ENCODE measurements at places on chromosomes 12 and 14.

DNA sequence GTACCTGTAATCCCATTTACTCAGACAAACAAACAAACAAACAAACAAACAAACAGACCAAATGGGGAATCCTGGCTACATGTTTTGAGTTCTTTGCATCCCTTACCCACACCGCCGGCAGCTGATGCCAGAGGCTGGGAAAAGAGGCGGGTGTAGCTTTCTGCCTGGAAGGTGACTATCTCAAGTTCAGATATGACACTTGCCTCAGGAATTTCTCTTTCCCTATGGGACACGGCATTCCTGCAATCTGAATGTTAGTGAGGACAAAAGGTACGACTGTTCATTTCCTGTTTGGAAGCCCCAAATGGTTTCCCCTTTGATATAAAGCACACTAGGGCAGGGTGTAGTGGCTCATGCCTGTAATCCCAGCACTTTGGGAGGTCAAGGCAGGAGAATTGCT is 2.9 kb downstream of the MYL2 start:
- no peak for DNase-seq

DNA sequence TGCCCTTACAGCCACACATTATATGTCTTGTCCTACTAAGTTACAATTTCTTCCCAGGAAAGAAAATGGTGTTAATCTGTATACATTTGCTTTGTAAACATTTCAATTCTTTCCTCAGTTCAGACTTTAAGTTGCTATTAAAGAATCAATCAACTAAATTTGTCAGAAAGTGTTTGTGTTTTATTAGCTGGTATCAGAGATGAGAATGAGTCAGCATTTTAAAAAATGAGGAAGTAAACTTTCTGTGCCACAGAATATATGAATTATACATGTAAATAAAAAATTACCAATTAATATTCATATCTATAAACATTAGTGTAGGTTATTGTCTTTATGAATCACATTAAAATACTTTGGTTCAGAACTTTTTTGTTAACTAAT is 82.0 kb downstream of the LMO3 start:
- DNase-seq = no peak

- DNase-seq = no peak
These were observed 181.4 kb upstream of the BMP4 start for GRCh38 chr14:54138024-54138353.

DNA sequence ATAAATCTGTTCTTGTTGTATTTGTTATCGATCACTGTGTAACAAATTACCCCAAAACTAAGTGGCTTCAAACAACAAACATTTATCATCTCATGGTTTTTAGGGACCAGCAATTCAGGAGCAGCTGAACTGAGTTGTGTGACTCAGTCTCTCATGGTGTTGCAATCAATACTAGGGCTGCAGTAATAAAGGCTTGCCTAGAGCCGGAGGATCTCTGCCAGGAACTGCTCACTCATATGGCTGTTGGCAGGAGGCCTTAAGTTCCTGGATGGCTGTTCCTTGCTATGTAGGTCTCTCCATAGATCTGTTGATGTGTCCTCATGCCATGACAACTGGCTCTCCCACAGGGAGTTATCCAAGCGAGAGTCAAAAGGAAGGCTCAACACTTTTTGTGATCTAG is 3.8 kb upstream of the PSMC6 start:
- no peak for DNase-seq

DNA sequence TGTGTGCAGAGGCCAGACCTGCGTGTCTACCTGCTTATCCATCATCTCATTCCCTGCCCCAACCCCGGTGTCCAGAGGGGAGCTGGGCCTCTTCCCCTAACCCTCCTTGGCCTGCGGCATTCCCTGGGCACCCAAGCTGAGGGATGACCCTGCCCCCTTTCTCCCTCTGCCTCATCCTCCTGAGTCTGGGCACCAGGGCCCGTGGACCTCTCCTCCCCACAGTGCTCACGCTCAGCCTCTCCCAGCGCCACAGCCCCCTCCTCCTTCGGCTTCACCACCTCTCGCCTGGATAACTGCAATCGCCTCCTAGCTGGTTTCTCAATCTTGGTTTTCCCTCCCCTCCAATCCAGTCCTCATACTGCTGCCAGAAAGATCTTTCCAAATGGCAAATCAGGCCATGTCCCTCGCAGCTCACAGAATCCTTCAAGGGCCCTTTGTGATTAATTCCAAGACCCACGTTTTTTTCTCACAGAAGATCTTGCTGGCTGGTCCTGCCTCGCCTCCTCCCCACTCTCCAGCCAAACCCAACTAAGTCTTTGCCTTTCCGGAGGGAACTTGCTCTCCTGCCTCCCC is 16.2 kb downstream of the IRF2BPL start:
- DNase-seq = no peak

DNA sequence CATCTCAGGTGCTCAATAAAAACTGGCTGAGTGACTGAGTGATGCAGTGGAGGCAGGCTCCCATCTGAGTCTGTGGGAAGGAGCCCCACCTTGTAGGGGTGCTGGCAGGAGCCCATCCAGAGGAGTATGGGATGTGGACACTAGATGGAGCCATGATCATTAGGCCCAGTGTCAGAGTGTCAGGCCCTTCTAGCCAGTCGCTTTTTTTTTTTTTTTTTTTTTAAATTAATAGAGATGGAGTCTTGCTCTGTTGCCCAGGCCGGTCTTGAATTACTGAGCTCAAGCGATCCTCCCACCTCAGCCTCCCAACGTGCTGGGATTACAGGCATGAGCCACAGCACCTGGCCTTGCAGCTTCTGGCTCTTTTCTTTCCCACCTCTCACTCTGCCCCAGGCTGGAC is 11.5 kb downstream of the RITA1 start:
- DNase-seq = peak; percentile 76

DNA sequence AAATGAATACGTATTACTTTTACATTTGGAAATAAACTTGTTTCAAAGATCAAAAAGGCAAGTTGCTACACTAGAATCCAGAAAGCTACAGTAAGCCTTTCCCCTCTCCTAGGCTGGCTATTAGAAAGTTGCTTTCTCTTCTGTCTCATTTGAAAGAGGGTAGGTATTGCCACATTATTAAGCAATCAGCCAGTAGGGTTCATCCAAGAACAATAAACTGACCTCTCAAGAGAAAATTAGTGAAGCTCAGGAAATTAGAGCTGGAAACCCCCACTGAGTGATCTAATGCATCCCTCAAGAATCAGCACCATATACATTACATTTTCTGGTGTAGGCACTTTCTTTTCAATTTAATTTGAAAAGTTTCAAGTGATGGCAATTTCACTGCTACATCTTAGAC is 4.5 kb upstream of the TMEM233 start:
- DNase-seq = no peak

DNA sequence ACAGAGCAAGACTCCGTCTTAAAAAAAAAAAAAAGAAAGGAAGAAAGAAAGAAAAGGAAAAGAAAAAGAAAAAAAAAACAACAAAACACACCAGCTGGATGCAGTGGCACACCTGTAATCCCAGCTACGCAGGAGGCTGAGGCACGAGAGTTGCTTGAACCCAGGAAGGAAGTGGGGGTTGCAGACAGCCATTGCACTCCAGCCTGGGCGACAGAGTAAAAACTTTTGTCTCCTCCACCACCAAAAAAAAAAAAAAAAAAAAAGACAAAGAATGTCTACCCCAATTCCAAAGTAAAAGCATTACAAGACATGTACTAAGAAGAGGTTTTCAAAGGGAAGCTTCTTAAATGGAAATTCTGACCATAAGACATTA is 53.4 kb downstream of the HNRNPC start:
- no peak for DNase-seq

DNA sequence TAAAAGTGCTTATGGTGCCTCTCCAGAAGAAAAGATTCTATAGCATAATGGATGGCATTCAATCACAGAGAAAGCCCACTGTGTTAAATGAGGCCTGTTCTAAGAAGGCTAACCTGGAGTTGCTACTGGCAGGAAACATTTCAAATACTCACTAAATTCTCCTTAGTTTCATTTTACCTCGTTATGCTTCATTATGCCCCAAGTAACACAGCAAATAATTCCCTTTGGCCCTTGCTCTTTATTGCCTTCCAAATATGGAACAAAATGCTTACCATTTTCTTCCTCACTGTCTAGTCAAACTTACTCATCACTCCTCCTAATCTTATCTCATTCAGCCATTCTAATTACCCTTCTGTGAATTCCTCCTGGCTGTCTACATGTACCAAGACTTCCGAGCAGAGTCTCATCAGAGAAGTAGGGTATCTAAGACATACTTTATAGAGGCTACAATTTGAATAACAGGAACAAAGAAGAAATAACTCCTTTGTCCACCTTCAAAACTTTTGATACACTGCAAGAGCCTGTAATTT is 292.1 kb upstream of the CLEC14A start:
- DNase-seq = no peak

GRCh38 chr14:68284834-68285233 is 465.3 kb downstream of the RAD51B start:
- no peak for DNase-seq

DNA sequence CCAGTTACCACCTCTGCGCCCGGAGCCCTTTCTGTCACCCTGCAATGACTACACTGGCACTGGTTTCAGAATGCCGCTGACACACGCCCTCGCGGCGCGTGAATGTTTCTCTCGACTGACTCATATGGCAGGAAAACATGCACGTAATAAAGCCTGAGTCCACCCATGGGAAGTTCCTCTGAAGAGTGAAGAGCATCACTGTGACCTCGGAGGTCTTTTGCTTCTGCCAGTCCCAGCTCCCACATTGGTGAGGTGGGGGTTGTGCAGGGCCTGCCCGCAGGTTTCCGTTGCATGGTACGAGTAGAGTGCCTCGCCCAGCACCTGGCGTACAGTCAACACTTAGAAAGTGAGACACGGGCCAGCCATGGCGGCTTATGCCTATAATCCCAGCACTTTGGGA is 11.1 kb upstream of the SLC6A12 start:
- no peak for DNase-seq

- DNase-seq = peak; percentile 73
These were observed 59.8 kb upstream of the C12orf71 start for GRCh38 chr12:27142101-27142721.

DNA sequence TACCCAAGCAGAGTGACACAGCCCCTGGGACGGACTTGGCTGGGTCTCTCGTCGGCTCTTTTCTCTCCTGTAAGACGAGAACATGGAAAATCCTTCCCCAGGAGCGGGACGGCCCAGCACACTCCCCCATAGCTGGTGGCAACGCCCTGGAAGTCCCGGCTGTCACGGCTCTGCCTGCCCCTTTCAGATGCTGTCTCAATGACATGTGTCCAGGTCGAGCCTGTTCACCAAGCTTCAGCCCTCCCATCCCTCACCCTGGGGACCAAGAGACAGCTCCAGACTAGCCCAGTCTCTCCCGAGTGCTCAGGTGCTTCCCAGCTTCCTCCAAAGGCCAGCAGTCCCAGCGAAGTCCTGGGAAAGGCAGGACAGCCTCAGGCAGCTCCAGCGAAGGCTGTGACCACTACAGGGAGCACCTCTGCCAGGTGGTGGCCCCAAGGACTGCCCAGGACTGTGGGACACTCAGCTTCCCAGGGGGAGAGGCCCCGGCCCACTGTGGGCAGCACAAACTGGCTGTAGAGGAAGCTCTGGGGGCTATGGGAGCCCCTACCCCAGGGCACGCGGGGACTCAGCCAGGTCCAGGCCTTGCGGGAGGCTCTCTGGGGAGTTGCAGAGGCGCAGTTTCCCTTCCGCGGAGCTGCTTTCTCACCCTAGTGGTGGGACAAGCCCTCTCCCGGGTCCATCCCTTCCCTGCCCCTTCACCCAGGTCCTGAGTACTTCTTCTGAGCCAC is 33.6 kb downstream of the TNFAIP2 start:
- no peak for DNase-seq

- DNase-seq = no peak
These were observed 205.2 kb downstream of the CACNA1C start for GRCh38 chr12:2258025-2258424.

DNA sequence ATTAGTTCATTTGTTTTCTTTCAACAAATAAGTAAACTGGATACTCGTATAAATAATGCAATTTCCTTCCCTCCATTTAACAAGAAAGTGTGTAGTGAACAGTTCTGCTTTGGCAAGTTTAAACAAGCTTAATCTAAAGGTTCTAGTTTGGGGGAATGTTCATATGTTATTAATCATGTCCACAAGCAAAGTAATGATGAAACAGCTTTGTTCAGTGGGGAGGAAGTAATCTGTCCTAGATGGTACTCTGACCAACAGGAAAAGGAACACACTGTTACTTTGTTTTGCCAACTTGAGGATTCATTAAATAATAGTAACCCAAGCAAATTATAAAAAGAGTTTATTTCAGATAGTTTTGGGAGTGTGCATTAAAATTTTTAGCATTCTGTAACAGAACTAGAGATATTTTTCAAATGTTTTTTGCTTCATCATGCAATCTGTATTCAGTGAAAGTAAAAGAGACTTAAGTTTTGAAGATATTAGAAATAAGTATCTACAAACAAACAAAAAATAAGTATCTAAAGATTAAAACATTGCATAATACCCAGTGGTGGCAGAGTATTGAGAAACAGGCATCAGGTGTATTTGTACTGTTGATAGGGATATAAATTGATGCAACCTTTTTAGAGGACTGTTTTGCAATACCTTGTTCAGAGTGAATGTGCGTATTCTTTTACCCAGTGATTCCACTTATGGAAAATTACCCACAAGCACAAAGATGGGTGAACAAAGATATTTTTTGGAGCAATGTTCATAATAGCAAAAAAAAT is 61.1 kb downstream of the RAB35 start:
- DNase-seq = no peak

- no peak for DNase-seq
These were observed at the start of gene ASB2 for GRCh38 chr14:93976477-93977057. ASB2 (minus strand) TSS chr14:93976570; CDS start chr14:93964539, 12,031 bp downstream.

DNA sequence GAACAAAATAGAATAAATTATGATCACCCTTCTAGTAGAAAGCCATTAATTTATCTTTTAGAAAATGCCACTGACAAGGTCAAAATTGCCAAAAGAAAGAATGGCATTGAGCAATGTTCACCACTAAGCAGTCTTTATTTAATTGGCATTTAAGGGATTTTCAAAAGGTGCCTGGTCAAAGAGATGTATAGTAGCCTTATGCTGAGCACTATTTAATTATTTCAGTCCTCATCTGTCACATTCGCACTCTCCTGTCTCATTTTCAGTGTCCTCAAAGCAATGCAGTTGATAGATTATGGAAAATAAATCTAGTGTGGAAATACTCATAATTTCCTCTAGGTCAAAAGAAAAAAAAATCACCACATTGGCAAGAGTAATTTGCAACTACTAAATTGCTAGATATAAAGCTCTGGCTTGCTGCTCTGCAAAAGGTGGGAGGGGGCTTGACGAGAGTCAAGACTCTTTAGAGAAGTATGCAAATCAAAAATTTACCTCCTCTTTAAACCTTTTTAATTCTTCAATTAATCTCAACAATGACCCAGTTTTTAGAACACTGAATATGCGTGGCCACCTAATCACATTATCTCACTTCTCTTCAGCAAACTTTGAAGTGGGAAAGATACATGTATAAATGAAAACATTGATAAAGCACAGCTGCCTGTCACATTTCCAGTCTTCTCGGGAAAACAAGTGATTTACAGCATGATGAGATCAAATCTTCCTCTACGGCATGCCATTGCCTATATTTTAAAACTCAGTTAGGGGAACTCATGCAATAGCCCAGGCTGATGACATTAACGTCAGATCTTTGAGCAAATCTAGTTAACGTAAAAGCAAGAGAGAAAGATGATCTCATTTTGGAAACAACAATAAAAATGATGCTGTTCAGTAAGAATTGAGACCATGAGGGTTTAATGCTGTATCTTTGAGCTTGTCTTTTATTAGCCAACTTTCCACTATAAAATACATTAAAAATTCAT is 373.1 kb upstream of the DCN start:
- DNase-seq = no peak

Data from head of caudate nucleus (tissue), 42 donors.